ENCODE measurements at places on chromosomes 13 and 19. TPM values are rescaled to one million over a fixed set of nuclear protein-coding genes. Genes with fewer than 3 reads are reported as not detected.

Gene LILRB5
- not detected for total RNA-seq

Gene PRODH2
- total RNA-seq, result not detected

Gene TMEM190
- total RNA-seq, result not detected

Gene PLEKHF1
- 42.8 TPM for total RNA-seq

Gene TNFAIP8L1
- total RNA-seq, result 6.5 TPM

All from uterine smooth muscle cell (primary cell).